ENCODE measurements at places on chromosomes 5 and 9.

DNA sequence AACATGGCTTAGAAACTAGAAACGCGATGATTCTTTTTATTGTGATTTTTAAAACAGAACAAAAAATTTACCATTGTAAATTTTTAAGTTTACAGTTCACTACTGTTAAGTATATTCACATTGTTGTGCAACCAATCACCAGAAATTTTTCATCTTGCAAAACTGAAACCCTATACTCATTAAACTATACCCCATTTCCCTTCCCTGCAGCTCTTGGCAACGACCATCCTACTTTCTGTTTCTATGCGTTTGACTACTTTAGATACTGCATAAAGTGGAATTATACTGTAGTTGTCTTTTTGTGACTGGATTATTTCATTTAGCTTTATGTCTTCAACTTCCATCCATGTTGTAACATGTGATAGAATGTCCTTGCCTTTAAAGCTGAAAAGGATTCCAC lies 52.5 kb downstream of the SPOCK1 start:
- DNase-seq, result no peak

- no peak for DNase-seq
Measured at GRCh38 chr9:134385915-134386314, 59.7 kb downstream of the RXRA start.

DNA sequence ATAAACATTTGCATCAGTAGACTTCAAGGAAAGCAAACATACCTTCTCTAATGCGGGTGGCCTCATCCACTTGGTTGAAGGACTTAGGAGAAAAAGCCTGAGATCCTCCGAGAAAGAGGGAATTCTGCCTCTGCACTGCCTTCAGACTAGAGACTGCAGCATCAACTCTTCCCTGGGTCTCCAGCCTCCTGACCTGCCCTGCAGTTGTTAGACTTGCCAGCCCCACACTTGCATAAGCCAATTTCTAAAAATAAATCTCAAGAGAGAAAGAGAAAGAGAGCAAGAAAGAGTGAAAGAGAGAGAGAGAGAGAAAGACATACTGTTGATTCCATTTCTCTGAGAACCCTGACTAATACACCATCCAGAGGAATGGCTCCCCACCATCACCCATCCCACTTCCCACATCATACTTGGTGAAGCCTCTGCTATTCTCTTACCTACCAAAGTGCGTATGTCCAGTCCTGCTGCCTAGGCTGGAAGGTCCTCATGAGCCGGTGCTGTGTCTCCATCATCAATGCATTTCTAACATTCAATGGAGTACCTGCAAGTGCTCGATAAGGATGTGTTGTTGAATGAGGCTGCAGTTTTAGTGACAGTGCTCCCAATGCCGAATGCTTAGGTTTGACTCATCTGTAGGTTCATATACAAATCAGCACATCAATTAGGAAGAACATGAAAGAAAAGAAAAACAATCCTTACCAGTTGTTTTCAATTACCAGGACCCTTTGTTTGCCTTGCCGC lies 35.1 kb downstream of the ZNF622 start:
- no peak for DNase-seq

GRCh38 chr9:8160787-8161186 lies 361.2 kb upstream of the DMAC1 start:
- no peak for DNase-seq

All from hypothalamus (tissue), 51 donors.